ENCODE measurements at places on chromosomes 5 and 9.

DNA sequence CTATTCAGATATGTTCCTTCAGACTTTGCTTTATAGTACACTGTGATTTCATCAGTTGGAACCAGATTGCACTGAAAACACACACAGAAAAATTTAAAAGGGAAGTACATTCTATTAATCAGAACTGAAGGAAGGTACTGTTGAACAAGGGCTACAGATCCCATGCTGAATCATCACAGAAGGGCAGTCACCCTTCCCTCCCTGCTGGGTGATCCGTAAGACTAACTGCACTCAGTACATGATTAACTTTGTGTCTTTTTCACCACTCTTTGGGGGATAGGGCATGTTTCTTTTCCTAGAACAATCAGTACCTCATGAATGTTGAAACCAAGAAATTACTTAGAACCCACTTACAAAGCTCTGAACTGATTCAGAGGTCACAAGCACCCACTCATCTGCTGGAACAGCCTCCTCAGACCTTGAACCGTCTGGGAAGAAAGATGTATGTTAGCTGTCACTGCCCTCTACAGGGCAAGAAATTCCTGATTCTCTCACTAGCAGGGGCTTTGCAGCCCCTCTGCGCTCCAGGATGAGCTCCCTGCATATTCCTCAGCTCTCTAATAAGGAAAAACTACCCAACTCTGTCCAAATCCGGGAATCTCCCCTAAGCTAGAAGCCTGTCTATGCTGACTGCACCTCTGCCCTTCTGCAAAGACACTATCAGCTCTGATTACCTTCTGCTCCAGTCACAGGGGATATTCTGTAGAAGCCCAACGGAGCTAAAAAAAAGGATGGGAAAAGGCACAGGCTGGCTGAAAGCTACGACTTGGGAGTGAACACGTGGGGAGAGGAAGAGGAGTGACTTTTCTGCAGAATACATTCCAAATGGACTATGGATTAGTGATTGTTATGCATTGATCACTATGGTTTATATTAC lies 51.0 kb downstream of the IARS1 start:
- no peak for DNase-seq

- no peak for DNase-seq
Observed at GRCh38 chr9:116390303-116391228, 237.0 kb downstream of the PAPPA start.

GRCh38 chr9:6051511-6051950 lies 36.1 kb upstream of the RANBP6 start:
- DNase-seq, result no peak

DNA sequence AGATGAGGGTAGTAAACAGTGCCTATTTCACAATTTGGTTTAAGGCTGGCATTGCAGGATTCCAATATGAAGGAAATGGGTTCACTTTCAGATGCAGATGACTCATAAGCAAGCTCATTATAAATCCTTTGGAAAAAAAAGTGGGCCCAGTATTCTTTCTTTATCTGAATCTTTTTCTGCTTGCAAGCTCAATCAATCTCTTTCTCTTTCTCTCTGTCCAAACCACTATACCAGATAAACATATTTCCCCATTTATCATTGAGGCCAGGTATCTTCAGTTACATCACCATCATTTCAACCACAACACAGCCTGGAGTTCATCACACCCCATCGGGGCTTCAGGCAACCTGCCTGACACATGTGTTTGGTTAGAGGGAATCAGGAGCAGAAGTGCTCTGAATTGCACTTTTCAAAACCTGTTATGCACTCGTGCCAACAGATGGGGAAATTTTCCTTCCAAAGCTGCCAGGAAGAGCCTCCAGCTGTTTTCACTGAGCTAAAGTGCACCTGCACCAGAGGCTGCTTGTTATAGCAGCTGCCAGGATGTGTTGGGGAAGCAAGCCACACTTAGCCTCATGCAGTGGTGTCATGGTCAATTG lies 30.0 kb upstream of the MAMDC2 start:
- DNase-seq, result no peak

DNA sequence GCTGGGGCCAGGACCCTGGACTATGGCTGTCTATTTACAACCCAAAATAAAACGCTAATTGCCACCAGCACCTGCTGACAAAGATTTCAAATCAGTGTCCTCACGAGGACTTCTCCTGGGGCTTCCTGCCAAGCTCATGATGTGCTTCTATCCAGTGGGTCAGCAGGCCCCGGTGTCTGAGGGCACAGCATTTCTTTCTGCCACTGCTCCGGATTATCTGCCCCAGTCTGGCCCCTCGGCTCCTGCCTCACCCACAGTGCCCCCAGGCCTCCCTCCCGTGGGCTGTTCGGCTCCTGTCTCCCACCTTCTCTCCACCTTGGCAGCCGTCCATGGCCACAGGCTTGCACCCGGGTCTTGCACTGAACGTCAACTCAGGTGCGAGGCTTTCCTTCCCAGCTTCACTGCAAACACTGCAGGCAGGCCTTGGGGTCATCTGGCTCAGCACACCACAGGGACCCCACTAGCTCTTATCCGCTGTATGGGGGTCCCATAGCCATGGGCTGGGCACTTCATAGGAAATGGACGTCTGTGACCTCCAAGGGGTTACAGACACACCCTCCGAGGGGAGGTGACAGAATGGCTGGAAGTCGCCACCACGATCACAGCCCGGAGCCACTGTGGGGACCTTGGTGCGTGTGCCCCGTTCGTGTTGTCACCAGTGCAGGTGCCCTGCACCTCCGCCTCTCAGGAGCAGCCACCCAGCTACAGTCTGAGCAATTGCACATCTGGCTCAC lies 43.8 kb upstream of the FCN1 start:
- DNase-seq, result no peak

DNA sequence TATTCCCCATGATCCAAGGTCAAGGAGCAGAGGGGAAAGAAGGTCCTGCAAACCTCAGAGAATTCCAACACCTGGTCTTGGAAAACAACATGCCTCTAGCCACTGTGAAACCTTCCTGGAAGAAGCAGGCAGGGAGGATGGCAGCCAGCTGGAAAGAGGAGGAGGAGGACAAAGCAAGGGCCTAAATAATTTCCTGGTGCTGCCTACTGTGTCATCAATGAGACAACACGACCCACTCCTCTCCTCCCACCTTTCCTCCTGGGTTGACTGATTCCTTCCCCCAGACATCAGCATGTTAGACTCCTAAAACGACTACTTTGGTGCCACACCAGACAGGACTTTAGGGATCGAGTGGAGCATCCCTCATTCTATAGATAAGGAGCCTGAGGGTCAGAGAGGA lies 78.8 kb downstream of the KLHL3 start:
- no peak for DNase-seq

DNA sequence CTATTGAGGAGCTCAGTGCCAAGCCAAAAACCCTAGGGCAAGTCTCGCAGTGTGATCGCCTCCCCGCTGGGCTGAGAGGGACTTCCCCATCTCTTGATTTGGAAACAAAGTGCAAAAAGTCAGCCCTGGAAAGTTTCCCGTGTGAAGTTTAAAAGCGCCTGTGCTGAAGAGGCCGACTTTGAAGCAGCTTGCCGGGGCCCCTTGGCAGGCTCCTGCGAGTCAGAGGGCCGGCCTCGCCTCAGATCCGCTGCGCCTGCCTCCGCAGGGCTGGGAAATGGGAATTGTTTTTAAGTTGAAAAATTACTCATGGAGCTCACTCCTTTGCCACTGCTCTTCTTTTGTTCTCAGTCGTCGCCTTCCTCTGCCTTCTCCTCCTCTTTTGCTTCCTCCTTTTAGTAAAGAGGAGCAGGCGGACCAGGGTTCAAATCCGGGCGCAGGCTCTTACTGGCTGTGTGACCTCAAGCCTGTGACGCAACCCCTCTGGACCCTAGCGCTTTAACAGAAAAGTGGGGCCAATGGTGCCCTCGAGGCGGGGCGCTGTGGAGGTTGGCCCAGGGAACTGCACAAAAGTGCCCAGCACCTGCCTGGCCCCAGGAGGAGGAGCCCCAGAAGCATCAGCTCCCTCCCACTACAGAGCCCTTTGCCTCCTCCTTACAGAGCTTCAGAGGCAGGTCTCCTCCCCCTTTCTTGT lies 14.7 kb upstream of the LHX2 start:
- DNase-seq, result no peak

GRCh38 chr5:154046486-154046885 lies 7.7 kb downstream of the MFAP3 start:
- no peak for DNase-seq

- DNase-seq, result no peak
Observed at GRCh38 chr9:107103621-107104020, 179.5 kb upstream of the RAD23B start.

All from esophagus squamous epithelium (tissue), 5 donors.